ENCODE measurements at places on chromosomes 7 and 10.
A peak's percentile ranks its signal among the peaks of the same experiment; 100 is the strongest.

DNA sequence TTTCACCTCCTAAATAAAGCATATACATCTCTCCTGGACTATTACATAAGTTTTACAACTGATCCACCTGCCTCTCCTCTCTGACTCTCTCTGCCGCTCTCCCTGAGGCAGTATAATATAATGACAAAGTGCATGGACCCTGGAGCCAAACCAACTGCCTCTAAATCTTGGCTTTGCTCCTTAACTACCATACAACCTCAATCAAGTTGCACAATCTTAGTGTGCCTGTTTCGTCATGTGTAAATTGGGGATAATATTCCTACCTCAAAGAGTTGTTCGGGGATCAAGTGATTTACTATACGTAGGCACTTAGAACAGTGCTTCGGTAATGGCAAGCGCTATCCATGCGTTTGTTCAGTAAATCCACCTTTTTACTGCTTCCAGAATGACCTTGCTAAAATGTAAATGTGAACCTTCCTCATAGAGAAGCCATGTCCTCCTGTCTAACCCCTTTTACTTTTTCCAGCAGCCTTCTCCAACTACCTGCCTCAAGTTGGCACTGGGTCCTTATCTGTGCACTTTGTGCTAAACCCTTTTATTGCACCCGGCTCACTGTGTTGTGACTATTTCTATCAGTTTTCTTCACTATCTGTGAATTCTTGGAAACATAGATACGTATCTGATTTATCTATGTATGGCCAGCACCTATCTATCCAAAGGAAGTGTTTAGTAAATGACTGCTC, 30.6 kb upstream of the DLD start:
- DNase-seq: no peak

- no peak for DNase-seq
These were observed 63.1 kb downstream of the TLL2 start for GRCh38 chr10:96450529-96451207.

DNA sequence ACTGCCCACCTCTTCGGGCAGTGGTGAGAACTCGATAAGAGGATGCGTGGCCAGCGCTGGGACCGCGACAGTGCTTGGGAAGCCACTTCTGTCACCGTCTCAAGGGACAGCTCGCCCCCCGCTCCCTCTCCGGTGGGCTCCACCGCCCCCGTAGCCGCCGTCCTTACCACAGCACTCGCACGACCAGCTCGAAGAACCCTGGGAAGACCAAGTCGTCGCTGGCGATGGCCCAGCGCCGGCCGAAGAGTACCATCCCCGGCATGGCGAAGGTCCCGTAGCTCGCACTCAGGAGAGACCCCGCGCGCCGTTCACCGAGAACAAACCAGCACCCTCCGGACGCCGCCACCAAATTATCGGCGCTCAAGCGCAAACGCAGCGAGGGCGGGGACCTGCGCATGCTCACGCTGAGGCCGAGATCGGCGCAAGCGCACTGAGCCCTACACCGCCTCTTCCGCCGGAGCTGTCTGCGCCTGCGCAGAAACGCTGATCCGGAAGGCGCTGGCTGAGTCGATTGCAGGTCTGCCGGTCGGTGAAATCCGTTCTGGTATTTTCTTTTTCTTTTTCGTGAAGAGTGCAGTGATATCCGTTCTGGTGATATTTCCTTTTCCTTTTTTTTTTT, at the start of gene DAGLB:
Gene DAGLB (minus strand): TSS at position 374 of the 619 bp plus-strand sequence. CDS start 112 bp downstream, at position 262.
- peak; percentile 63 for DNase-seq

- no peak for DNase-seq
These were observed 58.9 kb upstream of the USP6NL start for GRCh38 chr10:11670381-11670780.

- no peak for DNase-seq
These were observed 4.2 kb downstream of the PARP12 start for GRCh38 chr7:140058517-140058916.

GRCh38 chr10:86603256-86603655, 51.1 kb upstream of the OPN4 start:
- DNase-seq: no peak

- no peak for DNase-seq
These were observed 125.6 kb upstream of the ZNF32 start for GRCh38 chr10:43774234-43774769.

DNA sequence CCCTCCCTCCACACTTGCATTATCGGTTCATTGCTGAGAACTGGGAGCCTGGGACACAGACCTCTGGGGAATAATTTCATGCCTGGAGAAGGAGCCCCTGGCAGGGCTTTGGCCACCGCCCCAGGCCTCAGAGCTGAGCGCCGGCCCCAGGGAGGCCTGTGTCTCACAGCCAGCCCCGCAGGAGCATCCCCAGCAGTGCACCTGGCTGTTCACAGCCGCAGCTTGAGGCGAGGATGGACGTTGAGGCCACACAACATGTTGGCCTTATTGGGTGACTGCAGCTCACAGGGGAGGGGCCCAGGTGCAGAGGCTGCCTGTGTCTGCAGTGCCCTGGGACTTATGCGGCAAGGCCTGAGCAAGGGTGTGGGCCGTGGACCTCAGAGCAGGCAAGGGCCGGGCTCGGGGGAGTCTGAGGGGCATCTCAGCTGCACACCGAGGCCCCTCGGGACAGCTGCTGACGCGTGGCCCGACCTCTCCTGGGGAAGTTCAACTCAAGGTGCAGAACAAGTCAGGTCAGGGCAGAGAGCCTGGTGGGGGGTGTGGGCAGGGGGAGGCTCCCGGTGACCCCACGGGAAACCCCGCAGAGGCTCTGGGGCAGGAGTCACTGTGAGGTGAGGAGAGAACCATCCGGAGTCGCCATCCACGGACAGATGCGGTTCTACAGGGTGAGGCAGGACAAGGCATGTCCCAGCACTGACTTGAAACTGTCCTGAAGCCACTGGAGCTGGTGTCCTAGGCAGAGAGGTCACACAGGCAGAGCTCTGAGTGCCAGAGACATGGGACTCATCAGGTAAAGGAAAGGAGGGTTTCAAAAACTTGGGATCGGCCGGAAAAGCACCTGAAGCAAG, 13.1 kb upstream of the UBE3C start:
- DNase-seq: no peak

GRCh38 chr10:43399320-43400310, 9.4 kb downstream of the HNRNPF start:
- DNase-seq: no peak

GRCh38 chr10:110912374-110912773, 6.6 kb downstream of the BBIP1 start:
- no peak for DNase-seq

DNA sequence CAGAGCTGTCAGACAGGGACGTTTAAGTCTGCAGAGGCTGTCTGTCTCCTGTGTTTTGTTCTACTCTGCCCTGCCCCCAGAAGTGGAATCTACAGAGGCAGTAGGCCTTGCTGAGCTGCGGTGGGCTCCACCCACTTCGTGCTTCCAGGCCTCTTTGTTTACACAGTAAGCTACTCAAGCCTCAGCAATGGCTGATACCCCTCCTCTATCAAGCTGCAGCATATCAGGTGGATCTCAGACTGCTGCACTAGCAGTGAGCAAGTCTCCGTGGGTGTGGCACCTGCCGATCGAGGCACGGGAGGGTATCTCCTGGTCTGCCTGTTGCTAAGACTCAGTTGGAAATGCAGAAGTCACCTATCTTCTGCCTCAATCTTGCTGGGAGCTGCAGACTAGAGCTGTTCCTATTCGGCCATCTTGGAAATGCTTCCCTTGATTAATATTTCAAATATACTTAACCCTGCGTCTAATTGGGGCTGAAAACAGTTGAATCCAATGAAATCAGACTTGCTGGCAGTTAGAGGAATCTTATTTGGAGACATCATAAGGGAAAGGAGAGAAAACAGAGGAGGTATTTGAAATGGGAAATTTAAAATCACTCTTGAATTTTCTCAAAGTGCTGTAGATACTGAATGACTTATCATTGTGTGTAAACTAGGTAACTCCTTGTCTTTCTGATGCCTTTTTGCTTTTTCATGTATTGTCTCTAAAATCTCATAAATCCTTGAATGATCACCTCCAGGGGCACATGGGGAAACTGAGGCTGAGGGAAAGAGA, 13.8 kb upstream of the CYP3A5 start:
- no peak for DNase-seq

DNA sequence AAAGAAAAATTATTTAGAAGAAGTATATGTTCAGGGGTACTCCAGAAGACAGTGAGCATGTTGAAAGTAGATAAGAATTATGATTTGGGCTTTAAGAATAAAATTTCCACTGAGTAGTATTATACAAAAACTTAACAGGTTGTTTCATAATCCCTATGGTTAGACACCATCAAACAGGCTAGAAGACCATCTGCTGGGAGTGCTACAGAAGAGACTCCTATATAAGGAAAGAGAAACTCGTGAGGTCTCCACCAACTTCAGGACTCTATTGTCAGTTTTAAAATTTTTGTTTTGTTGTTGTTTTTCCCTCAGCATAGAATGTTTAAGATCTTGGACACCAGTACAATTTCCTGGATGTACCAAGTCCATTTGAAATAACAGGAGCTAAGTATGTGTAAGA, 13.1 kb downstream of the DNAJC1 start:
- DNase-seq: no peak

- no peak for DNase-seq
These were observed 48.5 kb upstream of the ADGRA1 start for GRCh38 chr10:133039107-133039802.

- DNase-seq: no peak
These were observed 465.2 kb downstream of the MDFIC start for GRCh38 chr7:115387137-115387536.

- peak; percentile 72 for DNase-seq
These were observed 50.6 kb downstream of the ZNF438 start for GRCh38 chr10:30980951-30981616.

DNA sequence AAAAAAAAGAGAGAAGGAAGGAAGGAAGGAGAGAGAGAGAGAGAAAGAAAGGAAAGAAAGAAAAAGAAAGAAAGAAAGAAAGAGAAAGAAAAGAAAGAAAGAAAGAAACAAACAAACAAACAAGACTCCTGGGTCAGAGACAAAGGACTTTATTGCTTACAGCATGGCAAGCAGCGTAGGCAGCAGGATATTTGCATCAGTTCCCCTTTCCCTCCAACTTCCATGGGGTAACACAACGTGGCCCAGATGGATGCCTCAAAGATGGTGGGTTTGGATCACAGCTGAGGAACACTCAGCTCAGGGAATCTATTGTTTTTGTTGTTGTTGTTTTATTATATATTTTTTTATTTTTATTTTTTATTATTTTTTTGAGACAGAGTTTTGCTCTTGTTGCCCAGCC, 128.5 kb upstream of the VKORC1L1 start:
- no peak for DNase-seq

DNA sequence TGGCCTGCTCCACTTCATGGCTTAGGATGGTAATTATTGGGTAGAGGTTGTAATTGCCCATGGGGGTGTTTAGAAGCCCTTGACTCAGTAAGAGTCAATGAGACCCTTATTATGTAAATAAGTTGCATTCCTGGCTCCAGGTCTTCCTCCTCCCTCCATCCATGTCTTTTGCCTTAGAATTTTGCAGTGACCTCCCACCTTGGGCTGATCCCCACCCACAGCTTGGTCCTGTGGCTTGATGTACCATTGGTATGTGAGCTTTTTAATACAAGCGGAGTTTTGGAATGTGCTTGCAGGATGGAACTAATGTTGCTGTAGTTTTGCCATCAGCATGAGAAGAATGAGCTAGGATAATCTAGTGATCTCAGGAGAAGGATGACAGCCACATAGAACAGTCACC, 73.2 kb upstream of the DGKI start:
- DNase-seq: no peak

GRCh38 chr7:82044497-82045080, 274.7 kb upstream of the HGF start:
- DNase-seq: no peak

DNA sequence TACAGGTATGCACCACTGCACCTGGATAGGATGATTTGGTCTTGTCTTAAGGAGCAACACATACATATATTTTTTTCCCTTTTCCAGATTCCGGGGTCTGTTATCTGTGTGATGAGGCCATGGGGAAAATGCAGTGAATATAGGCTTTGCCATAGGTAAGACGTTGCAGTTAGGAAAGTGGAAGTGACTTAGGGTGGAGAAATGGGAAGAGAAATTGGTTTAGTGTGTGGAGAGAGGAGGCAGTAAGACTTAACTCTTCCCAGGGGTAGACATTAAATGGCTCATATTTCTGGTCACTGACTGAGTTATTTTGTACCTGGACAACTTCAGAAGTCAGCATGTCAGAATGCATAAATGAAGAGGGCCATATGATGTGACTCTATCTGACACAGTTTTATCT, 66.7 kb downstream of the PFKFB3 start:
- no peak for DNase-seq

DNA sequence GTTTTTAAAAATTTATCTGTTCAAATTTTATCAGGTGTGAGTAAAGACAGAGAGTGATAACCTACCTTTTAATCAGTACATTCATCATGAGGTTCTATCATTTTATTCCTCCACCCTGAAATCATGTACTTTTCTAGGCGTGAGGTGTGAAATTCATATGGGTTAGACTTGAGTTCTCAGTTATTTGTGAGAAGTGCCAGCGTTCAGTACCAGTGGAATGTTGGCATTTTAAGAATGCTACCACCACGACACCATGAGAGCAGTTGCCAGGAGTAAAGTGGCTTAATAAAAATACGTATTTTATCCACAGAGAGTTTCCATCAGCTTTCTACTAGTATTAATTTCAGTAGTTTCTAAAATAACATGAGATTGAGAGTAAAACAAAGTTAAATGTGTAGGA, 104.1 kb upstream of the FERD3L start:
- DNase-seq: no peak

GRCh38 chr7:155120460-155120859, 50.3 kb downstream of the HTR5A start:
- DNase-seq: no peak

DNA sequence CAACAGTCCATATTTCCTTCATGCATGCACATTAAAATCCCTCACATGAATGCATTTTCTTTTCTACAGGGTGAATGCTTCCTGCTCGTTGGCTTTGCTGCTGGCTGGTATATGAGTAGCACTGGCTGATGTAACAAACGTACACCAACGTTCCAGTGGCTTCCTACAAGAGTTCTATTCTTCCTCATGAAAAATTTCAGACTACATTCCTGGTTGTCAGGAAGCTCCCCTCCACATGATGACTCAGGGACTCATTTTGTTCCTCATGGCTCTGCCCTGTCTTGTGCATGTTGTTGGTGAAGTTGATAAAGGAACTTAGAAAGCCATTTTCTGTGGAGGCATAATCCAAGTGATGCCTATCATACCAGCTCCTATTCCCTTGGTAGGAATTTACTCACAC, 470.7 kb upstream of the KLF6 start:
- no peak for DNase-seq
